Stimulated activated CD4-positive, alpha-beta T cell treated with anti-CD3 and anti-CD28 coated beads, Interleukin-2, amount 100 ng/mL, for 24 hours (primary cell): ENCODE measurements at places on chromosomes 4 and X.

DNA sequence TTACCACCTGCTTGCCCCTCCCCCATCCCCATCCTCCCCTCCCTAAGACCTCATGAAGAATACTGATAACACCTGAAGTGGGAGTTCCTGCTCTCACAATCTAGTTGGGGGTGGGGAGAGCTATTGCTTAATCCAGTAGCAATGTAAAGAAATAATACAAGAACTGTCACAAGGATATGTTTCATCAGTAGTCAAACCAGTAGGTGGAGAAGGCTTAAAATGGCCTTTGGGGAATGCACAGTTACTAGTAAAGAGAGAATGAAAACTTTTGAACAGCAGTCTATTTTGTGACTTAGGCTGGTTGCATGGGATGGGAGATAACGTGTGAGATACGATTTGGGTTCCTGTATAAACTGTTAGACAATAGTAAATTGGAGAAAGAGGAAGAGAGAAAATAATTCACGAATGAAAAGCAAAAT, 6.0 kb downstream of the GALNT7 start:
- no peak for DNase-seq

GRCh38 chr4:186915816-186916215, 192.2 kb upstream of the FAT1 start:
- no peak for DNase-seq

- DNase-seq: no peak
Observed at GRCh38 chrX:9698576-9698975, 67.1 kb downstream of the GPR143 start.

DNA sequence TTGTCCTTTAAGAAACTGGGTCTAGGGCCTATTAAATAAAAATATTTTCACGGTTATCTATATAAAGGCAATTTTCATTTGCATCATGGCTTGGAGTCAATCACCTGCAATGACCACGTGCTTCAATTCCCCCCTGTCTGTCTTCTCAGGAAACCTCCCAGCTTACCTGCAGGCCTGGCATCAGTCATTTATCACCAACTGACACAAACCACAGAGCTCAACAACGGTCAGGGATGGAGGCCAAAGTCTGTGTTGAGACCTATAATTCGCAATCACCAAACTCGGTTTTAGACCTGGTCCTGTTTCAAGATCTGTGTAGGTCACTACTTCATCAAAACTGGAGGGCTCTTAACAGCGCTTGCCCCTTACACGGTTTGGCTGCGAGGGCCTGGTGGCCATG, 1.9 kb downstream of the SLC9A7 start:
- DNase-seq: no peak

GRCh38 chrX:110142096-110142495, 139.2 kb downstream of the TMEM164 start:
- no peak for DNase-seq
